ENCODE measurements at places on chromosomes 2 and 18.

- peak; percentile 73 for DNase-seq
Observed at GRCh38 chr2:20617892-20618467, 32.9 kb downstream of the HS1BP3 start.

GRCh38 chr2:224970311-224970710 lies 72.0 kb downstream of the DOCK10 start:
- no peak for DNase-seq

DNA sequence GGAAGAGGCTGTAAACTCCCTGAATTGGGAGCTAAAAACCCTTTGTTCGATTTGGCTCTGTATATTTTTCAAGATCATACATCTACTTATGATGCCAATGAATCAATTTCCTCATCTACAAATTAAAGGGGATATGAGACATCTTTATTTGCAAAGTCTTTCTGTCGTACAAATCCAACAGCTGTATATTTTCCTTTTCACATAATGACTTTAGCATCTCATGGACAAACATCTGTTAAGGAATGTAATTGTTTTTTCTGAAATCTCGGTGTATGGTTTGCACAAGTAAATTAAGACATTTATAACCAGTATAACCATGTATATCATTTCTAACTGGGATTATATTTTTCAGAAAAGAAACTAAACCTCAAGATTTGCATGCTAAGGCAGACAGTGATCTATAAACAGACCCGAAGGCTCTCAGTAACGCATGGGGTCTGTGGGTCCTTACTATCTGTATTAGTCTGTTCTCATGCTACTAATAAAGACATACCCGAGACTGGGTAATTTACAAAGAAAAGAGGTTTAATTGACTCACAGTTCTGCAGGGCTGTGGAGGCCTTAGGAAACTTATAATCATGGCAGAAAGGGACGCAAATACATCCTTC lies 130.8 kb downstream of the SLC8A1 start:
- DNase-seq, result no peak

- DNase-seq, result no peak
Observed at GRCh38 chr18:76838182-76838581, 15.8 kb downstream of the ZNF236 start.

- DNase-seq, result peak; percentile 11
Observed at GRCh38 chr2:17644997-17645720, 104.7 kb downstream of the VSNL1 start.

DNA sequence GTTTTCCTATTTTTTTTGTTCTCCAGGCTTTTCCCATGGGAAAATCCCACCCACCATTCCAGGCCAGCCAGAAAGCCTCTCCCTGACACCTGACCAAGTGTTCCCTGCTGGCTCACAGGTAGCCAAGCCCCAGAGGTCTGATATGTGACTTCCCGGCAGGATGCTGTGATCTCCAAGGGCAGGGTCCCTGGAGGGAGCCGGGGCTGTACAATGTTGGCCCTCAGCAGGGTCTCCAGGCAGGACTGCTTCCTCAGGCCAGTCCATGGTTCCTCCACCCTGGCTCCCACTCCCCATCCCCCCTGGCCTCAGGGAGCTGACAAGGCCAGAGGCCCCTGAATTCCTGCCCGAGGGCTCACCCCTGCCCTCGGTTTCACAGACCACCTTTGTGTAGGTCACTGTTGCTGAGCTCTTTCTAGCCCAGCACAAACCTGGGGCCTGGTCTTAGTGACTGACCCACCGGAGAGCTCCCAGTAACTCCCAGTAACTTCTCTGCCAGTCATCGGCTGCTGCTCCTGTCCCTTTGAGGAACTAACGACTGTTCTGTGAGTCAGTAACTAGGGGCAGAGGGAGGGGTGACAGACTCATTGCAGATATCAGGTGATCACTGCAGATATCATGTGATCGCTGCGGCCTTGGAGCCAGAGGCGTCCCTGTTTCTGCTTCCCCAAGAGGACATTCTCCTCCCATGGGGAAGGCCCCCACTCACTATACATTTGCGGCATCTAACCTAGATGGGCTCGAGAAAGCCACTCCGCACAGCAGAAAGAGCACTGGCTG lies 38.7 kb downstream of the SDC1 start:
- peak; percentile 57 for DNase-seq

DNA sequence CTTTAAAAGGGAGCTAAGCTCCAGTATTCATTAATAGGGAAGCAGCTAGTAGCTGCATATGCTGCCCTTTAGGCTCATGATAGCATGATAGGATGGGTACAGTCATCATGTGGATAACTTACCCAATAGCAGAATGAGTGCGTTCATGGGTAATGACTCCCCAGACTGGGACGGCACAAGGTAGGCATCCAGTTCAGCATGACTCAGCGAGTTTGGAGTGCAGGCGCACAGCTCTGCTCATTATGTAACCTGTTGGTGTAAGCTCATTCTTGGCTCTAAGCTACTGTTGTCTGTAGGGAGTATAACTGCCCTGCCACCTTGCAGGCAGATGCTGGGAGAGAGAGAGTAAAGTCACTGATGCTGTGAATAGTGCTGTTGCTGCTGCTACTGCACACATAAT lies 209.2 kb upstream of the SYT4 start:
- peak; percentile 10 for DNase-seq

All from RKO (cell line).